Right cardiac atrium (tissue), 5 donors: ENCODE measurements at places on chromosomes 4 and X. TPM values are rescaled to one million over a fixed set of nuclear protein-coding genes. Genes with fewer than 3 reads are reported as not detected.

DNA sequence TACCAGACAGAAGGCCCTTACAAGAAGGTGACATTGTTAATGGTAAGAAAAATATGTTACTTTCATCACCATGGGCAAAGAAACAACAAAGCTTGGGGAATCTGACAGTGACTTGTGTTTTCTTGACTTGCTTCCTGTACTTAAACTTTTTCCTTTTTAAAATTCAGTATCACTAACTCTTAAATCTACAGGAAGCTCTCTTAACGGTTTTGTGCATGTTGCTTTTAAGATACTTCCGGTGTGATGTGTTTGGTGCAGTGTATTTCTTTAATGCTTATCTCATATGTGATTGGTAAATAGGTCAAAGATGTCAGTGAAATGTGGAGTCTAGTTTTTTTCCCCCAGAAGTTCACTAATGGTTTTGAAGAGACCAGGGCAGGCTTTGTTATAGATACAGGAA lies 45.2 kb downstream of the ADH5 start:
- DNase-seq, result no peak

- DNase-seq, result no peak
Observed at GRCh38 chr4:182205306-182205705, 37.9 kb upstream of the TENM3 start.

- DNase-seq, result no peak
Observed at GRCh38 chrX:11336201-11336600, 43.0 kb downstream of the AMELX start.

DNA sequence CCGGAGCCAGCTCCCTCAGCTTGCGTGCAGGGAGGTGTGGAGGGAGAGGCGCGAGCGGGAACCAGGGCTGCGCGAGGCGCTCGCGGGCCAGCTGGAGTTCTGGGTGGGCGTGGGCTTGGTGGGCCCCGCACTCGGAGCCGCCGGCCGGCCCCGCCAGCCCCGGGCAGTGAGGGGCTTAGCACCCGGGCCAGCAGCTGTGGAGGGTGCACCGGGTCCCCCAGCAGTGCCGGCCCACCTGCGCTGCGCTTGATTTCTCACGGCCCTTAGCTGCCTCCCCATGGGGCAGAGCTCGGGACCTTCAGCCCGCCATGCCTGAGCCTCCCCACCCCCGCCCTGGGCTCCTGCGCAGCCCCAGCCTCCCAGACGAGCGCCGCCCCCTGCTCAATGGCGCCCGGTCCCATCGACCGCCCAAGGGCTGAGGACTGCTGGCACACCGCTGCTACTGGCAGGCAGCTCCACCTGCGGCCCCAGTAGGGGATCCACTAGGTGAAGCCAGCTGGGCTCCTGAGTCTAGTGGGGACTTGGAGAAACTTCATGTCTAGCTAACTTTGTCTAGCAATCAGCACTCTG lies 37.8 kb upstream of the SMARCAD1 start:
- DNase-seq, result no peak

GRCh38 chrX:1086444-1087409 lies 125.7 kb downstream of the CRLF2 start:
- no peak for DNase-seq

DNA sequence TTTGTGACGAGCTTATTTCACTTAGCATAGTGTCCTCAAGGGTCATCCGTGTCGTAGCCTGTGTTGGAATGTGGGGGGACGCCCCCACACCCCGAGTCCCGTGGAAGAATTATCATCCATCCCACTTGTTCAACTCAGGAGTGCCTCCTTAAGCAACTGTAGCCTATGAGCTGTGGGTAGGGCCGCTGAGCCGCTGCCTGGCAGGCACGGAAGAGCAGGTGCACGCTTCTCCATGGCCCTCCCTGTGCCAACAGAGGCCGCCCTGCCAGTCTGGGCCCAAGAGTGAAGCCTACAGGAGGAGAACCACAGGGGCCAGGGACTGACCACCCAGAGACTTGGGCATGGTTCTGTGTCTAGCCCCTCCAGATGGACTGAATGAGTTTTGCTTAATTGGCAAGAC lies 2.3 kb upstream of the RGS12 start:
- DNase-seq, result no peak

DNA sequence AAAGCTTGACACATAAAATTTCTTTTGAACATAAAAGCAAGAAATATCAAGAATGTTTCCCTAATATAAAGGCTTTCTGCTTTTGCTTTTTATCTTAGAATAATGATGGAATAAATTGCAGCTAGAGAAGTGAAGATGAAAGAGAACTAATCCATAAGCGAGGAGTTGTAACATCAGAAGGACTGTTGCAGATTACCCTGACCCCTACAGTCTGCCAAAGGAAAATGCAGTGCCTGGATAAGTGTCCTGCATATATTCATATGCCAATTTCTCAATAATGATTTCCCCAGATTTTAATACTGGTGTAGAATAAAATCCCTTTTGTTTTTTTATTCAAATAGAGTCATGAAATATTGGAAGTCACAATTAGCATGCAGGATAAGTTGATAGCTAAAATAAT lies 115.9 kb downstream of the MAGEC2 start:
- DNase-seq, result no peak

- no peak for DNase-seq
Observed at GRCh38 chrX:55111578-55112254, 22.9 kb downstream of the PAGE2 start.

DNA sequence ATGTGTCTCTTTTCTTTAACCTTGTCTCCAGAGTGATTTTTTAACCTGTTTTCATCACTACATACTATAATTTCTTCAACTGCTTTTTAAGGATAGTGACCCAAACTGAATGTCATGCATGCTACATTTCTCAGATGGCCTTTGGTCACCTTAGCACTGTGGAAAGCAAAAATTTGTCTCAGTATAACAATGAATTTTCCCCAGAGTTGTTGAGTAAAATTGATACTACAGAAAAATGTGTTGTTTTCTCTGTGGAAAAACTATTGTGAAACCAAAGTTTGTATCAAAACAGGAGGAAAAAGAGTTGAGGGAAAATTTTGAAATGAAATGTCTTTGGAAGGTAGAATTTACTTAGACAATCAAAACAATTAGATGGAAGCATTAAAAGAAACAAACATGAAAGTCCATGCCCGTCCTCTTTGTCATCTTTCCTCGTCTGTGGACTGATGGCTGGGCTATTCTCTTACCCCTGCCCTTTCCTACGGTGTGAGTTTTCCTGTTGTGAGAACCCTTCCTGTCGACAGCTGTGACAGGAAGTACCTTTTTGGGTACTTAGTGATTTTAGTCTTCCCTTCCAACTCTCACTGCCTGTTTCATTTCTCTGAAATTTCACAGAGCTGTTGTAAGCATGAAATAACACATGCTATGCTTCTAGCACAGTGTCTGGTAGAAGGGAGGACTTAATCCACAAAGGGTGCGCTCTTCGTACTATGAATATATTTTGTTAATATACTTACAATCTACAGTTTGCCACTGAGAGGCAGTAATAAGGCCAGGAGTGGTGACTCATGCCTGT lies 50.8 kb downstream of the LRP2BP start:
- no peak for DNase-seq

DNA sequence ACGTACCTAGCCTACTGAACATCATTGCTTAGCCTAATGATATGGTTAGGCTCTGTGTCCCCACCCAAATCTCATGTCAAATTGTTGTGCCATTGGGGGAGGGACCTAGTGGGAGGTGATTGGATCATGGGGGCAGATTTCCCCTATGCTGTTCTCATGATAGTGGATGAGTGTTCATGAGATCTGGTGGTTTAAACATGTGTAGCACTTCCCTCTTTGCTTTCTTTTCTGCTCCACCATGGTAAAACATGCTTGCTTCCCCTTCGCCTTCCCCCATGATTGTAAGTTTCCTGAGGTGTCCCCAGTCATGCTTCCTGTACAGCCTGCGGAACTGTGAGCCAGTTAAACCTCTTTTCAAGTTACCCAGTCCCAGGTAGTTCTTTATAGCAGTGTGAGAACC lies 102.6 kb downstream of the RAPGEF2 start:
- no peak for DNase-seq

- DNase-seq, result no peak
Observed at GRCh38 chr4:75016472-75016871, 83.6 kb downstream of the PARM1 start.

DNA sequence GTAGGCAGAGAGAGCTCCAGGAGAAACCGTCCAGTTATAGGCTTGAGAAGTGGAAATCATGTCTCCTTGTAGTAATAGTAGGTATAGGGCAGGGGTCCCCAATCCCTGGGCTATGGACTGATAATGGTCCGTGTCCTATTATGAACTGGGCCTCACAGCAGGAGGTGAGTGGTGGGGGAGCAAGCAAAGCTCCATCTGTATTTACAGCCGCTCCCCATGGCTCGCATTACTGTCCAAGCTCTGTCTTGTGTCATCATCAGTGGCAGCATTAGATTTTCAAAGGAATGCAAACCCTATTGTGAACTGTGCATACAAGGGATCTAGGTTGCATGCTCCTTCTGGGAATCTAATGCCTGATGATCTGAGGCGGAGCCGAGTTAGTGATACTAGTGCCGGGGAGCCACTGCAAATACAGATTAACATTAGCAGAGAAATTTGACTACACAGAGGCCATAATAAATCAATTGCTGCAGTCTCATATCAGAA lies 67.6 kb downstream of the MRPL1 start:
- DNase-seq, result no peak

DNA sequence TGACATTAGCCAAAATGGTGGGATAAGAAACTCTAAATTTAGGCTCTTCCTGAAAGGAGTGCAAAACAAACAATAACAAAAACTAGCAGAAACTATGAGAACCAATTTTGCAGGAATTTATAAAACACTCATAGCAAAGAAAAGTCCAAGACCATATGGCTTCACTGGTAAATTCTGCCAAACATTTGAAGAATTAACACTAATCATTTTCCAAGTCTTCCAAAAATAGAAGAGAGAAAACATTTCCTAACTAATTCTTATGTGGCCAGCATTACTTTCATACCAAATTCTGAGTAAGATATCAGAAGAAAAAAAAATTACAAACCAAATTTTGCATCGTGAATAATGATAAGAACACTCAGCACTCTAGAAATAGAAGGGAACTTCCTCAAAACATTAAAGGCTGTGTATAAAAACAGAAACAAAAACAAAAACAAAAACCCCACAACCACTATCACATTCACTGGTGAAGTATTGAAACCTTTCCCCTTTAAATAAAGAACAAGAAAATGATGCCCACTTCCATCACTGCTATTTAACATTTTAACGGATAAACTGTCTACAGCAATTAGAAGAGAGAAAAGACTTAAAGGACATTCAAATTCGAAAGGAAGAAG lies 524.3 kb upstream of the GALNTL6 start:
- DNase-seq, result no peak

GRCh38 chr4:52234561-52235440 lies 183.7 kb downstream of the SPATA18 start:
- no peak for DNase-seq

DNA sequence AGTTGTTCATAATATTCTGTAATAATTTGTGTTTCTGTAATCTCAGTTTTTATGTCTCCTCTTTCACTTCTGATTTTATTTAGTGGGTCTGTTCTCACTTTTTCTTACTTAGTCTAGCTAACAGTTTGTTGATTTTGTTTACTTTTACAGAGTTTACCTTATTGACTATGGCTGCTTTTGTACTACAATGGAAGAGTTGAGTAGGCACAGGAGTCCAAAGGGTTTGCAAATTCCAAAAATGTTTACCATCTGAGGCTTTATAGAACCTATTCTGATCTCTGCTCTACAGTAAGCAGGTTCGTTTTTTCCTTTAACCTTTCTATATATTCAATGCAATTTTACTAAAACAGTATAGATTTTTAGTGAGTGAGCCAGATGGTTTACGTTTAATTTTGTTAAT lies 55.1 kb downstream of the UGT2B17 start:
- no peak for DNase-seq

DNA sequence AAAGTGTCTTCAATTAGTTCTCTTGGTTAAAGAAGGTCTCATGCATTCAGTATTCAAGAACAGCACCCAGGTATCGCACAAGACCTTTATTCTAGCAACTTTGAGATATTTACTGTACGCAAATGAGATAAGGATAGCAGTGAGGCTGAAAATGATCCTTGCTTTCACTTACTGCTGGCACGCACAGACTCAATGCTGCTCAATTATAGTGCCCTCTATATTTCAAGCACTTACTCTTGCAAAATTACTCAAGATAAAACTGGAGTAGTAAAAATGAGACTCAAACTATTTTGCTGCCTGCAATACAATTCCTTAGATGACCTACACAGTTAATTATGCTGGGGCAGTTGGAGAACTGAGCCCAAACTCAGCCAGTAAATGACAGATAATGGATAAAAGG lies 60.9 kb downstream of the ADGRA3 start:
- no peak for DNase-seq

GRCh38 chr4:7823416-7823824 lies 116.2 kb downstream of the AFAP1 start:
- peak; percentile 96 for DNase-seq

- no peak for DNase-seq
Observed at GRCh38 chr4:88381123-88381522, 2.5 kb downstream of the HERC6 start.

DNA sequence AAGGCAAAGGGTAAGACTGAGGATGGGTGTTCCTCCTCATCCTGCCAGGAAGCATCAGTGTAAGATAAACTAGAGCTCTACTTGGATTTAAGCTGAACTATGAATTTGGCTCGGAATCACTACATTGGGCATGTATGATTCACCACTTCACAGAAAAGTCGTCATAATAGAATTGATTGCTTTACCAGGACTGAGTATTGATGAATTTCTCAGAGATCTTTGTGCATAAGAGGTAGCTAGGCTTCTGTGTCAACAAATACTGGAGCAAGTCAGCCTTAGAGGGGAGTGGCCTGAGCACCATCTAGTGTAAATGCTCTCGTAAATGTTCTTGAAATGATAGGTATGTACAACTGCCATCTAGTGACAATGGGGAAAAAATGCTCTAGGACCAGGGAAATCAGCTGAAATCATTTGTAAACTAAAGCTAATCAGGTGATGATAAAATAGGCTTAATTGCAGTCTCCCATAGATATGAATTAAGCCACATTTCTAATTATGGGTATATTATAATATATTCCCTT lies 309.5 kb upstream of the FMR1 start:
- no peak for DNase-seq

DNA sequence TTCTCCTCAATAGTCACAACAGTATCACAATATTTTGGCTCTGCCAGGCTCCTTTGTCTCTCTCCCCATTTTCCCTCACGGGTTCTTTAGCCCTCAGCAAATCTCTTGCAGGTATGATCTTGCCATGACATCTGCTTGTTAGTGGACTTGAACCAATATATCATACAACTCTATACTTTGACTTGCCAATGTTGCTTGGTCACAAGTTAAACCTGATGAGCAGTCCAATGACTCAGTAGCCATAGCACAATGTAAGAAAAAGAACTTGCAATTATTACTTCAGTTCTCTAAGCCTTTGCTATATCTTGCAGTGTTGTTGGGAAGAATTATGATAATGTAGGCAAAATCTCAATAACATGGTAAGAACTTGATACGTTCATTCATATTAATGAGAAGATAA lies 174.6 kb upstream of the NRK start:
- DNase-seq, result no peak

The COL25A1 gene
- polyA plus RNA-seq, result 0.29 TPM

The GPM6B gene
- polyA plus RNA-seq, result 11.0 TPM

The AKAP4 gene
- polyA plus RNA-seq, result not detected

The FTHL17 gene
- polyA plus RNA-seq, result not detected

The TRIM61 gene
- polyA plus RNA-seq, result 2.3 TPM

The SHISA3 gene
- 12.2 TPM for polyA plus RNA-seq

The SLC7A11 gene
- polyA plus RNA-seq, result 2.1 TPM

The ARSD gene
- polyA plus RNA-seq, result 3.6 TPM

The NAA11 gene
- not detected for polyA plus RNA-seq

The MSANTD1 gene
- polyA plus RNA-seq, result 0.20 TPM

The PRR32 gene
- 2.3 TPM for polyA plus RNA-seq

The PDE6B gene
- polyA plus RNA-seq, result 3.6 TPM

The KLF8 gene
- polyA plus RNA-seq, result 5.2 TPM
